ENCODE measurements at places on chromosomes 6 and 20.

DNA sequence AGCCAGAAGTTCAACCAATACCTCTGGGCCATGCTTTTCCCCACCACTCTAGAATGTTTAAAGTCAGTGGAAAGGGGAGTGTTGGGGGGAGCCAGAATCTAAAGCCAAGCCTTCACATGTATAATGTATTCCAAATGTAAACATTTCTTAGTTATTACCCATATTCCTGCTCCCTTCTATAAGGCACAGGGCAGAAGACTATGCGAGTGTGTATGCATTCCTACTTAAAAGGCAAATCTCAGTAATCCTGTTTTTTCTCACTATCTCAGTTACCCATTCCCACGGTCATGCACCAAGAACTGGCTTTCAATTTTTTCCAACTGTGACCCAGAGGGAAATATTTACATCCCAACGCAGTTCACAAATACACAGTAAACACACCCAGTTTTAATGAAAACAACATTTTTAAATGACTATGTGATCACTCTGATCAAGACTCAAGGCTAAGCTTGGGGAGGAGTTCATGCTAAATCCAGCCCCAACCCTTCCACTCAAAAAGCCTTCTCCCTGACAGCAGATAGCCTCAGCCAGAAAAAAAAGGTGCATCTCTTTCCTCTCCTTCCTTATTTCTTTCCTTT is 57.5 kb downstream of the EPB41L2 start:
- no peak for DNase-seq

DNA sequence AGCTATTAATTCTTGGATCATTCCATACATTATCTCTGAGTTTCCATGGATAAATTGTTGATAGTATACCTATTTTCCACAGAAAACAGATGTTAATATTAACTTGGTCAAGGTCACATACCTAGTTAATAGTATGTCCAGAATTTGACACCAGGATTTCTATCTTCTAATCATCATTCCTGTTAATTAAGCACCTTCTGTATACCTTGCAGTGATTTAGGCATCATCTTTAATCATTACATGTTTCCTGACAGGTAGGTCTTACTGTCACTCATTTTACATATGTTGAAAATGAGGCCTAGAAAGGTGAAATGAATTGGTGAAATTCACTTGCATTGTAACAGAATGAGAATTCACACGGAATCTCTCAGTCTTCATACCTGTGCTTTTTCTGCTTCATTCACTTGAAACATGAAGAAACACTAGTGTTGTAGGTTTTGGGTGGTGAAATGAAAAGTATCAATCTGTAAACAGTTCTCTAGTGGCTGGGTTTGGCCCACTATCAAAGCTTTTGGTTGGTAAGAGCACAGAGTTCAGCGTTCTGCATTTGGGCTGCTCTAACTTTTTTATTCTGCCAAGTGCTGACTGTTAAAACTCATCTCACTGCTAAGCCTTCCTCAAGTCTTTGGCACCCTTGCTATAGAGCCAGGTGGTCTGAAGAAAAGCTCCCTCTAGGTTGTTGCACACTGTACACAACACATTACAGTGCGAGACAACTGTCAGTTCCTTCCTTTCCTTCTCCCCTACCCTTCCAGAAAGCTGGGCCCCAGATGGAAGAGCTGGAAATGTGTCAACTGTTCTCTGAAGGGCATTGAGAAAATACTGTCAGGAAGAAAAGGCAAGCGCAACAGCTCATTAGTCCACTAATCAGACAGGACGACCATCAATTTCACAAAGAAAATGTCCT is 57.8 kb upstream of the C20orf144 start:
- no peak for DNase-seq

DNA sequence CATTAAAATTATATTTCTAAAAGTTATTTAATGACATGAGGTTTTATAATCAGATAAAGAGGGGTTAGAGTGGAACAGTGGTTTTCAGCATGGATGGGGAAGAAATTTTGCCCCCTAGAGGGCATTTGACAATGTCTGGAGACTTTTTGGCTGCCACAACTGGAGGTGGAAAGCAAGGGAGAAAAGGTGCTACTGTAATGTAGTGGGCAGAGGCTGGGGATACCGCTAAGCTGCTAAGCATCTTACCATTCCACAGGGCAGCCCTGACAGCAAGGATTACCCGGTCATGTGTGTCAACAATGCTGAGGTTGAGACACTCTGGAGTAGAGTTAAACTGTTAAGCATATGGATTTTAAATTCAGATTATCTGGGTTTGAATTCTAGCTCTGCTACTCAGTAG is 52.9 kb upstream of the FABP7 start:
- DNase-seq: no peak

- DNase-seq: no peak
Observed at GRCh38 chr6:34851361-34851760, 36.5 kb downstream of the TAF11 start.

- DNase-seq: no peak
Observed at GRCh38 chr6:153062516-153062915, 60.0 kb upstream of the MTRF1L start.

GRCh38 chr6:155850408-155850841 is 394.8 kb upstream of the NOX3 start:
- no peak for DNase-seq

DNA sequence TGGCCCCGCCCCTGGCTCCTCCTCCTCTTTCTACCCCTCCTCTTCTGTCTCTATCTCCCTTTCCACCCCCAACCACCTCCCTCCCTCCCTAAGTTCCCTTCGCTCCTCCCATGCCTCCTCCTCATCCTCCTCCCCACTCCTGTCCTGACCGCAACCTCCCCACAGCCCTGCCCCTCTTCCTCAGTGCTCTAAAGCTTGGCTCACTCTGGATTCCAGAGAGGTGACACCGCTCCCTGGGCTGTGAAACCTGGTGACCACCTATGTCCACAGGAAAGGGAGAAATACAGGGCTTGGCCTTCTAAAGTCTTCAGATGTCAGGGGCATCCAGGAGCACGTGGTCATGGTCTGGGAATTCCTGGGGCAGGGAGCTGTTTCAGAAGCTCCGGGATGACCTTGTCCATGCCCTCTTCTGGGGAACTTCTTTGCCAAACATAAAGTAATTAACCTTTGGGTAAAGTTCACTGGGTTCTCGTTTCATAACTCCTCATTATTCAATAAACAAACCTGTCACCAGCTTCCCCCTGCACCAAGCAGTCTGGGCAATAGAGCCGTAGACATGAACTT is 345 bp upstream of the CST5 start:
- DNase-seq: no peak

DNA sequence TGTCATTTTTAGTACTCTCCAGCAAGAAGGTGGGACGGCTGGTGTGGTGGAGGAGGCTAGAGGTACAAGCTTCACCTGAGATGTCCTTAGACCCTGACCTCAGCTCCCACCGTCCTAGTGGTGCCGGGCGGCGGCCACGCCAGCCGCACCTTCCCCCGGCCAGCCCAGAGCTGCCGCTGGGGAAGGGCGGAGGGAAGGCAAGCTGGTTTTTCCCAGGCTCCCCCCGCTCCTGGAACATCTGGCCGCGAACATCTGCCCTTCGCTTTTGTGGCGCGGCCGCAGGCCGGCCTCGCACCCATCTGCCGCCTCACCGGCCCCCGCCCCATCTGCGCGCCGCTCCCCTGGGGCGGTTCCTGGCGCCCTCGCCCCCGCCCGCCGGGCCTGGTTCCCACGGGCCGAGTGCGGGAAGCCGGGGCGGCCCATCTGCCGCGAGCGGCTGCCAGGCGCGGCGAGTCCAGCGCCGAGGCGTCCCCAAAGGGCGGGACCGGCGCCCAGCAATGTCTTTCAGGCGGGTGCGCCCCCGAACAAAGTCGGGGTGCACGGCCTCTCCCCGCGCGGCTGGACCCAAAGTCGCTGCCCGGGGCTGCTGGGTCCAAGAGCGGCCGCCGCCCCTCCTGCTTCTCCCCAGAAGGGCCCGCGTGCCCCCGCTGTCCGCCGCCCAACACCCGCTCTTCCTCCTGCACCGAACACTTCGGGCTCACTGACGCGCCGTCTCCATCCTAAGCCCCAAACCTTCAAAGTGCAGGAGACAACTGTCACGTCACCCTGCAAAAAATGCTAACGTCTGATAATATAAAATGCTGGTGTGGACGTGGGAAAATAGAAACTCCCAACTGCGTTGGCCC is 17.3 kb upstream of the ID1 start:
- DNase-seq: no peak

GRCh38 chr6:136524339-136524935 is 25.8 kb downstream of the MAP7 start:
- no peak for DNase-seq

GRCh38 chr6:166419286-166419685 is 36.5 kb upstream of the MPC1 start:
- peak; percentile 79 for DNase-seq

GRCh38 chr20:19552221-19553180 is 205.6 kb upstream of the RIN2 start:
- no peak for DNase-seq

DNA sequence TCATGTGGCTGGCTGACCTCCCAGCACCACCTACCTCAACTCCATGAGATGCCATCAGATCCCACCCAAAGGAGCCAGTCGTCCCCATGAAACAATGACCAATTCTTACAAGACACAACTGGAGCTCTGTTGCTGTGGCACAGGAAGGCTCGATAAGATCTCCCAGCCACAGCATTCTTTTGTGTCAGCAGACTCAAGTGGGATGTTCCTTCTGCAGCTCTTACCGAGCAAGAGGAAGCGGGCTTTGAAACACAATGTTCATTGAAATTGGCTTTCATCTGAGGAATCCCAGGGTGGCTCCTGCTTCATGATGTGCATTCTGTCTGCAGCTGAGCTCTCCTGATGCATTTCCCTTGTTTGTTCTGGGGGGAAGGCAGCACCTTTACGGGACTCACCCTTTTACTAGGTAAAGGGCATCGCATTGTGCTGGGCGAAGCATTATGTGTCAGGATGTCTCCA is 222.0 kb upstream of the SGK1 start:
- DNase-seq: no peak

GRCh38 chr20:51230727-51231126 is 207.8 kb upstream of the KCNG1 start:
- DNase-seq: no peak

DNA sequence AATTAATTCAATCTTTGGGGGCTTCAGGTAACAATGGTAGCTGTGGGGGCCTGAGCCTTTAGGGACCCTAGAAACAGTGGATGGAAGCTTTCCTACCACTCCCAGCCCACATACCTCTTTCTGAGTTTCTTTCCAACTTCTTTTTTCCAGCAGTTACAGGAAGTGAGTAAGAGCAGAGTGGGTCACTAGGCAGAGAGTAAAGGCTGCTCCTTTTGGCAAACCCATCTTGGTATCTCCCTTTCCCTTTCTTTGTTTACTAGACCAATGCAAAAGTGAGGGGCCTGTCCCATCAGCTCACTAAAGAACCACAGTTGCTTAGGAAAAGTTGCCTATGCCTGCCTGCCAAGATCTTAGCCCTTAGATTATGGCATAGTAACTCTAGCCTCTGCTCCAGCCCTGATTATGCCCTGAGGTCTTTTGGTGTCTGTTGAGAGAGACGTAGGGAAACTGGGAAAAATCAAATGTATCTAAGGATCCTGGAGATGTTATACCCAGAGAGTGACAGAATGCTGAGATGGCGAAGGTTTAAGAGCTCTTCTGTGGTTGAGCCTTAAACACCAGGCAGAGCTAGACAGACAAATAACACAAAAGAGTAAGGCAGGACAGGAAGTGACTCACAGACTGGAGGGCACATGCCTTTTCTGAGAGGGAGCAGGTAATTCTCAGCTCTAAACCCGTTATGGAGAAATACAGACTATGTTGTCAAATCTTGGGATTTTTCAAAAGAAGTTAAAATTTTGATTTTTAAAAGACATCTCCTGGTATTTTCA is 31.3 kb downstream of the TRMT6 start:
- peak; percentile 64 for DNase-seq

DNA sequence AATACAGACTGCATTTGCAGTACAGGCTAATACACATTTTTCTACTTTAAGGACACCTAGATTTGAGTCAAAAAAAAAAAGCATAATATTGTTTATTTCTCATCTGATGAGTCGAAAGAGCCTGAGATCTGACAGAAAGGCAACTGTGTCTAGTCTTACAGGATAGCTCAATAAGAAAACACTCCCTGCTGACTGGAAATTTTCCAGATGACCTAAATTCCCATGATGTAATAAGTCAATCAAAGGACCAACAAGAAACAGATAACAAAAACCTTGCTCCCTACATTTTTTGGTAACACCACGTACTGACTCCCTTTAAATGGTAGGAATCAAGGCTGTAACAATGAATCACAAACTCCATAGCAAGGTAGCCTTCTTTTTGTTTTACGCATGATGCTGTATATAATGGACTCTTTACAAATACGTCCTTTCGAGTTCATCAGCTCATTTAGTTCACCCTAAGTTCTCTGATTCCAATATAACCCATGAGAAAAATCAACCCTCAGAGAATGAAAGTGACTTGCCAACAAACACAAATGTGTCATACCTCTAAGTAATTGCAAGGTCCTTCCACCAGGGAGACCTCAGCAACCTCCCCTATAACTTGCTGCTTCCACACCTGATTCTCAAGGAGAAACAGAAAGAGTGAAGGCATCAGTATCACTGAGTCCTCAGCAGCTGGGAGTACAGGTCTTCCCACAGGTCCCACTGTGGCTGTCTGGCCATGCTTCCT is 12.1 kb downstream of the TBX18 start:
- no peak for DNase-seq

DNA sequence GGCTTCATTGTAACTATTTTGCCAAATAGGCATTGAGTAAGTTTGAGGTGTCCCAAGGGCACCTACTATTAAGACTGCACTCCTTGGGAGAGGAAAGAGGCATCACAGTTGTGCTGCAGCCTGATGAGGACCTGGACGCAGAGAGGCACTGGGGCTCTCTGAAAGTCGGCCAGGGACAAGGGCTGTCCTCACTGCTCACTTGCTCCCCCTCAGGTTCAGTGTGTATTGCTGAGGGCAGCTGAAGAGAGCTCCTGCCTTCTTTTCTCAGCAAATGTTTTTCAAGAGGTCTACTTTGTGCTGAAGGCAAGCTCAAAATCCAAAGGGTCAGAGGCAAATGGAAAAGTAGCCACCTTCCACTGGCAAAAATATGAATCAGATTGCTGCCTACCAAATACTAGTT is 331.8 kb downstream of the RIMS1 start:
- no peak for DNase-seq

- DNase-seq: no peak
Observed at GRCh38 chr20:37598100-37598543, 70.4 kb upstream of the BLCAP start.

DNA sequence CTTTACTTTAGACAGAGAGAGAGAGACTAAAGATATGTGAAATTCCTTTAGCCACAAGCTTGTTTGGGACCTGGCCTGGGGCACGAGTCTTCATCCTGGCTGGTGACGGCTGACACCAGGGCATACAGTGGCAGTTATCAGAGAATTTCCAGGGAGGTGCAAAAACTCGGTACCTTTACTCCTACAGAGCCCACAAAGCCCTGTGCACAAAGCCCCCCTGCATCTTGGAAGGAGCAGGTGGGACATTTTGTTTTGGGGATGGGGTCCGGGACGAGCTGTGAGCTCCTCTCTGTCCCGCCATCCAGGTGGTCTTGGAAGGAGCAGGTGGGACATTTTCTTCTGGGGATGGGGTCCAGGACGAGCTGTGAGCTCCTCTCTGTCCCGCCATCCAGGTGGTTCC is 28.9 kb downstream of the RPP40 start:
- DNase-seq: no peak

DNA sequence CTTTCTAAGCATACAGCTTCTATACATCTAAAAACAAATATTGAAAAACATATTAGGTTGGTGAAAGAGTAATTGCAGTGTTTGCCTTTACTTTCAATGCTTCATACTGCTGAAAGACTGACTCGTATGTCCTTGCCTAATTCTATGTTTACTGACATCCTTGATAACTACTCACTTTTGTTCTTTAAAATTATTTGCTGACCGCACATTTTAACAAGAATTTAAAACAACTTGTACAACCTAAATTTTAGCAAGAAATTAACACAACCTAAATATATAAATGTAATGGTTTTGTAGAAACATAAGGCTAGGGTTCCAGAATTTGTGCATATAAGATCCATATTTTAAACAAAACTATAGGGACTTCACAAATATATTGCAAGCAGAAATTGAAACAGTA is 640.2 kb upstream of the MMS22L start:
- DNase-seq: no peak

Measured in CD4-positive, alpha-beta T cell treated with Interleukin-2 at 100 ng/mL for 4 hours (primary cell).